ENCODE measurements at places on chromosomes 1 and 21. TPM values are rescaled to one million over a fixed set of nuclear protein-coding genes. Genes with fewer than 3 reads are reported as not detected.

Gene SHE
- 0.05 TPM for total RNA-seq

Gene ZNF644
- 56.1 TPM for total RNA-seq

Gene LRP8
- total RNA-seq: 78.0 TPM

Gene TMPRSS2
- not detected for total RNA-seq

Gene FAM167B
- total RNA-seq: 0.80 TPM

DNA sequence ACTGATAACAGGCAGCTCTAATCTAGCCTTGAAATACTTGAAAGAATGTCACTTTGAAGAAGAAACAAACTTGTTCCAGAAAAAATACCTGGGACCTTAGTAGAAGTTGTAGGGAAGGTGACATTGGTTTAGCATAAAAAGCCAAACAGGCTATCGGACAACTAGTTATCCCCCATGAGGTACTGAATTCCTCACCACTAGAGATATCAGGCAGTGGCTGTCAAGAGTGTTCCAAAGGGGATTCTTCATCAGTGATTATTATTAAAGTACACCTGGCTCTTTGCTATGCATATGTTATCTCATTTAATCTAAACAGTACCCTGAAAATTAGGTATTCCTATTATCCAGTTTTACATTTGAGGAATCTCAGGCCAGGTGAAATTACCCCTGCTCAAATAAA, 13.1 kb upstream of the HMGN2 start:
- peaks cover 55% of the 10 kb centered on the region for H3K36me3 ChIP-seq
- H3K27ac ChIP-seq: no peak overlapping the region
- DNase-seq: no peak
- no peak overlapping the region for H3K4me3 ChIP-seq

DNA sequence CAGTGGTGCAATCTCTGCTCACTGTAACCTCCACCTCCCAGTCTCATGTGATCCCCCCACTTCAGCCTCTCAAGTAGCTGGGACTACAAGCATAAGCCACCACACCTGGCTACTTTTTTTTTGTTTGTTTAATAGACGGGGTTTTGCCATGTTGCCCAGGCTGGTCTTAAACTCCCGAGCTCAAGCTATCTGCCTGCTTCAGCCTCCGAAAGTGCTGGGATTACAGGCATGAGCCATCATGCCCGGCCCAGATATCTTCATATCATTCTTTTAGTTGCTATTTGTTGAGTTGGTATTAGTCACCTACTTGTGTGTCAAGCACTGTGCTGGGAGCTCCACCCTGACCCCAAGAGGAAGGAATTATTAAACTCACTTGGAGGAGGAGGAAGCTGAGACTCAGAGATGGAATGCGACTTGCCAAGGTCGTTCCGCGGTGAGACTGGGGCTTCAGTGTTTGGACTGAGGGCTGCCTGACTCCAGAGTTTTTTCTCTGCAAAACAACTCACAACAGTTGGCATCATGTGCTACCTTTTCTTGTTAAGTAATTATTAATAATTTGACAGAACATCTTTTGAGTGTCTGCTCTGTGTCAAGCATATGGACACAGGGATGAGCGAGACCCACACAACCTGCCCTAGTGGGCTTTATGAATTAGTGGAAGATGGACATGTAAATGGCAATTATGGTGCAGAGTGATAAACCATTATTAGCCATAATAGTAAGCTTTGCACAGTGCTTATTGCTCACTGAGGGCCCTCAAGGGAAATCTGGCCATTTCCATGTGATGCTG, 132.0 kb downstream of the FOXD2 start:
- no peaks in the 10 kb centered on the region for H3K4me1 ChIP-seq
- no peak overlapping the region for H3K27ac ChIP-seq
- no peak overlapping the region for H3K4me3 ChIP-seq
- no peak for DNase-seq
- peaks cover 9% of the 10 kb centered on the region for H3K27me3 ChIP-seq
- no peaks in the 10 kb centered on the region for H3K36me3 ChIP-seq

GRCh38 chr1:207019161-207019560, 13.4 kb downstream of the C1orf116 start:
- peaks cover 9% of the 10 kb centered on the region for H3K4me1 ChIP-seq
- H3K4me3 ChIP-seq: no peak overlapping the region
- no peak overlapping the region for H3K27ac ChIP-seq
- DNase-seq: no peak
- peaks cover 13% of the 10 kb centered on the region for H3K27me3 ChIP-seq

- H3K4me3 ChIP-seq: no peak overlapping the region
- H3K4me1 ChIP-seq: no peaks in the 10 kb centered on the region
- no peak for DNase-seq
- H3K36me3 ChIP-seq: no peaks in the 10 kb centered on the region
- peaks cover 41% of the 10 kb centered on the region for H3K27me3 ChIP-seq
These were observed 15.9 kb upstream of the NUAK2 start for GRCh38 chr1:205337481-205337880.

DNA sequence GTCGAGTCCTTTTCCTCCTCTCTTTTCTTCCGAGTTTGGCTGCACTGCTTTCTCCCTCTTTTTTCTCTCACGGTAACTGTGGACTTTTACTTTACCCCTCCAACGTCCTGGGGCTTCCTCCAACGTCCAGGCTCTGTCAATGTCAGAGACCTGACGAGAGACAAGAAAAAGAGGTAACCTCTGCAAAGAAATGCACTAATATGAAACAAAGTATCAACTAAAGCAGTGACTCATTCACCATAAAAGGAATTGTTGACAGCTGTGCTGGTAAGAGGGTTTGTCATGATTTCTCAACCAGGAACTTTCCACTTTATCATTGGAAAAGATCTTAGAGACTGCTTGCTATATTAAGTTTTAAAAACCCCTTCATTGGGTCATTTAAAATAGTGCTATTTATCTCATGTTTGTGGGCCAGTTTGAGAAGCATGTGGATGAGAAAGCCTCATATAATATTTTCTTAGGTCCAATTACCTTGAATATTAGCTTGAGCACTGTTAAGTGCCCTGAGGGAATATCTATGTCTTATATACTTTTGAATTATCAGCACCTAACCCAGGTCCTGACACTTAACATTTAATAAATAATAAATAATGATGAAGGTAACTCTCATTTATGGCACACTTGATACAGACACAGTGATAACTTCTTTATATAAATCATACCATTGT, at the start of gene GBP2:
Gene GBP2 (minus strand): TSS at position 202 of the 668 bp plus-strand sequence. CDS start 4,148 bp downstream, outside the sequence.
- H3K4me3 ChIP-seq: peak within 1 kb of the TSS; percentile 97
- H3K27me3 ChIP-seq: no peaks in the 10 kb centered on the region
- peak within 1 kb of the TSS; percentile 99 for H3K27ac ChIP-seq
- DNase-seq: no peak

- no peaks in the 10 kb centered on the region for H3K27me3 ChIP-seq
- peaks cover 14% of the 10 kb centered on the region for H3K36me3 ChIP-seq
- DNase-seq: no peak
- H3K27ac ChIP-seq: no peak overlapping the region
- no peak overlapping the region for H3K4me3 ChIP-seq
These were observed 88.4 kb downstream of the OLFML2B start for GRCh38 chr1:161935264-161935663.

Measured in activated T-helper 2 cell treated with anti-CD3 and anti-CD28 coated beads, Interferon-gamma antibody, Interleukin-2, Interleukin-4, amounts not matched to agents 10 μg/mL and 5 μg/mL and 100 μg/mL, durations not matched to agents 14 hours and 24 hours and 36 hours (primary cell).